ENCODE measurements at places on chromosomes 1 and 21.

DNA sequence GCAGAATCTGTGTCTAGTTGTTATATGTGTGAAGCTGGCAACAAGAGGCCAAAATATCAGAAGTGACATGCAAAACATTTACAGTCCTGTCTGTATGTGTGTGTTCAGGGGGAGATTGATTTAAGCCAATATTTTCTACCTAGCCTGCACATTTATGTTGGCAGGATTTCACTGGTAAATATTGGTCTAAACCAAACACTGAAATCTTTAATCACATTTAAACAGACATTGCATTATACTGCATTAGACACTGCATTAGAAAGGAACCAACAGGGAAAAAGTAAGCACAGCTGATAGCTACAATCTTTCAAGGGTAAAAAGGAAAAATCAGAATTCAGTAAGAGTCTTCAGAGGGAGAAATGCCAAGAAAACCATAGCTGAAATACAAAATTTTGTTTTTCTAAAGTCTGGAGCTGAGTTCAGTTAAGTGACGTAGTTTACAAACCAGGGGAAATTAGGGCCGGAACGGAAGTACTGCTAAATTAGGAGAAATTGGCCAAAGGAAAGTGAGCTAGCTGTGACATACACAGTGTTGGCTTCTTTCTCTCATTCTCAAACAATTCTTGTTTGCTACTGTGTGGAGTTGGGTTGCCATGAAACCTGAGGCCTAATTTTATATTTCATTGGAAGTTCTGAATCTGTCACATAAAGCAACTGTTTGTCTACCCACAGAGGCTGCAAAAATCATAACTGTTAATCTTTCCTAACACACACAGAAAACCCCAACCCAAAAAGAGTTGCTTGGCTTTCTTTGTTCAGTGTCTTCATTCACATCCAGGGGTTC lies 217.3 kb upstream of the SGIP1 start:
- DNase-seq: peak; percentile 45

DNA sequence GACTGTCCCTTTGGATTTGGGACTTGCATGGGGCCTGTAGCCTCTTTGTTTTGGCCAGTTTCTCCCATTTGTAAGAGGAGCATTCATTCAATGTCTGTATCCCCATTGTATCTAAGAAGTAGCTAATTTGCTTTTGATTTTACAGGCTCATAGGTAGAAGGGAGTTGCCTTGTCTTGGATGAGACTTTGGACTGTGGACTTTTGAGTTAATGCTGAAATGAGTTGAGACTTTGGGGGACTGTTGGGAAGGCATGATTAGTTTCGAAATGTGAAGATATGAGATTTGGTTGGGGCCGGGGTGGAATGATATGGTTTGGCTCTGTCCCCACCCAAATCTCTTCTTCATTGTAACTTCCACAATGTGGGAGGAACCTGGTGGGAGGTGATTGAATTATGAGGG lies 151.7 kb downstream of the PRDM2 start:
- no peak for DNase-seq

- DNase-seq: no peak
Observed at GRCh38 chr1:187621951-187622350, 793.2 kb downstream of the PLA2G4A start.

DNA sequence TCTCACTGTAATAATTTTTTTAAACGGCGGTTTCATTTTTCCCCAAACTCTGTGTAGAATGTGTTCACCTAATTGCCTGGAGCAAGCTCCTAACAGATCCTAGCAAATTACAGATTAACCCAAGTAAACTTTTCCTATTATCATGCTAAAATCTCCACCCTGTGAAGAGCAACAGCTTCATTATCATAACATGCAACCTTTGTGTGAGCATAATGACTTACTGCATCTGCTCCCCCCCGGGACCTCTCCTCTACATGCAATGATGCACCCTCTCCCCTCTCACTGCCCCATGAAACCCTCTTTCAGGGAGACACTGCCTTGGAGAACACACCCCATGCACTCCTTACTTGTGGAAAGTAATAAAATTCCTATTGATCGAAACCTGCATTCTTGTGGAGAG lies 717.0 kb upstream of the TMPRSS15 start:
- DNase-seq: no peak
